ENCODE measurements at places on chromosomes 5 and 9. TPM values are rescaled to one million over a fixed set of nuclear protein-coding genes. Genes with fewer than 3 reads are reported as not detected.

GRCh38 chr5:33182986-33183385 lies 257.8 kb upstream of the TARS1 start:
- peaks cover 4% of the 10 kb centered on the region for H3K36me3 ChIP-seq
- H3K27me3 ChIP-seq: no peaks in the 10 kb centered on the region
- no peak for DNase-seq
- H3K4me3 ChIP-seq: no peak overlapping the region

DNA sequence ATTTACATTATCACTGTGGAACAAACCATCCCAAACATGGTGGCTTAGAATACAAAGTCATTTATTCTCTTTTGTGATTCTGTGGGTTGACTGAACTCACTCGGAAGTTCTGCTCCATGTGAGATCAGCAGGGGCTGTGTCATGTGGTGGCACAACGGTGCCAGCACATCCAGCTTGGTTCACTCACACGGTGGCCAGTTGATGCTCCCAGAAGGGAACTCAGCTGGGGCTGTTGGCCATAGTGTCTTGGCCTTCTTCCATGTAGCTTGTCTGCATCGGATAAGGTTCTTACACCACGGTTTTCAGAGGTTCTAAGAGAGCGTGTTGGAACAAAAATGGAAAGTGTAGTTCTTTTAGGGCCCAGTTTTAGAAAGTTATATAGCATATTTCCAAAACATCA lies 312.7 kb downstream of the DMRT2 start:
- no peak overlapping the region for H3K4me3 ChIP-seq
- DNase-seq: no peak
- H3K4me1 ChIP-seq: no peaks in the 10 kb centered on the region
- no peak overlapping the region for H3K27ac ChIP-seq
- no peaks in the 10 kb centered on the region for H3K27me3 ChIP-seq

The ASPN gene
- 376 TPM for total RNA-seq

DNA sequence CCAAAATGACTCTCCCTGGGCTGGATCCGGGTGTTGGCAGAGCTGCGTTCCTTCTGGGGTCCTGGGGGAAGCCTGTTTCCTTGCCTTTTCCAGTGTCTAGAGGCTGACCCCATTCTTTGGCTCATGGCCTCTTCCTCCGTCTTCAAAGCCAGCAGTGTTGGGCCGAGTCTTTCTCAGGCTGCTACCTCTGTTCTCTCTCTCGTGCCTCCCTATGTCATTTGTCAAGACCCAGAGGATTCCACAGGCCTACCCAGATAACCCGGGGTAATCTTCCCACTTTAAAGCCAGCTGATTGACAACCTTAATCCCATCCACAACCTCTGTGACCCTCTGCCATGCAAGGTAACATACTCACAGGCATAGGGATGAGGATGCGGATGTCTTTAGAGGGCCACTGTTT lies 55.0 kb upstream of the KCNMB1 start:
- H3K4me1 ChIP-seq: no peaks in the 10 kb centered on the region
- no peak overlapping the region for H3K4me3 ChIP-seq
- no peaks in the 10 kb centered on the region for H3K27me3 ChIP-seq
- DNase-seq: no peak
- H3K36me3 ChIP-seq: peaks cover 2% of the 10 kb centered on the region

DNA sequence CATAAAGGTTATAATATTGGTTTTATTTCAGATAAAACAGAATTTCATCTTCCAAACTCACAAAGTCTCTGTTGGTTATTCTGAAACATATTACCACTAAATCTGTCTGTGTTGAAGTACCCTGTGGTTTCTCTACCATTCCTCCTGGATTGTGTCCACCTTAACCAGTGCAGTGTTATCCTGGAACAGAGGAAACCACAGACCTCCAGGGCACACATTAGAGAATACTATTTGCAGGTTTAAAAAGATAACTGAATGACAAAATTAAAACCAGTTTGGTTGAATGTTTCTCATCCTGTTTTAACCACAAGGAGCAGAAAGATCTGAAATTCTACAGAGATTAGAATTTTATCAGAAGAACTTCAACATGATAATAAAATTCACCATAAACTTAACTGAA lies 251.8 kb downstream of the CWC27 start:
- peaks cover 3% of the 10 kb centered on the region for H3K36me3 ChIP-seq
- no peak for DNase-seq
- H3K4me3 ChIP-seq: no peak overlapping the region
- peaks cover 25% of the 10 kb centered on the region for H3K4me1 ChIP-seq
- no peak overlapping the region for H3K27ac ChIP-seq

GRCh38 chr9:35395076-35395705 lies 94.7 kb upstream of the RUSC2 start:
- no peak overlapping the region for H3K27ac ChIP-seq
- H3K36me3 ChIP-seq: peaks cover 43% of the 10 kb centered on the region
- H3K4me1 ChIP-seq: no peaks in the 10 kb centered on the region
- no peak for DNase-seq
- H3K4me3 ChIP-seq: no peak overlapping the region
- H3K27me3 ChIP-seq: no peaks in the 10 kb centered on the region

The LMX1B gene
- 0.17 TPM for total RNA-seq

DNA sequence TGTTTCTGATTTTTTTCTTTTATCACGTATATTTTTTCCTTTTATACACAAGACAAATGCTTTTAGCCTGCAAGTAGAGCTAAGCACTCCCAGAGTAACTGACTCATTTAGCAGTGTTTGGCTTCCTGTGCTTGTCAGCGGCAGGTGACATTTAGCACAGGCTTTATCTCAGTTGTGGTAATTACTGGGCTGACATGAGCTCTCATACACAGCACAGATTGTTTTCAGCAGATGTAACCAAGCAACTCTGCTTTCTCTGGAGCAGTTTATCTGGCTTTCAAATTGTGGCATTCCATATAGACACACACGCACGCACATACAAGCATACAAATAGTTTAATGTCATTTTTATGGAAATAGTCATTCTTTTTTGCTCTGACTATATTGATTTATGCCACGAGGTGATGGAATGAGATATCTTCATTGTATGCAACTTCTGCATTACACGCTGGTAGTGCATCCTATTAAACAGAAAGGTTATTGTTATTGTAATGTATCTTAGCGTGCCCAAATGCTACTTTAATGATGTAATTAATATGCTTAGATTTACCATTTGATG lies 379.0 kb upstream of the GRAMD2B start:
- H3K4me1 ChIP-seq: no peaks in the 10 kb centered on the region
- H3K27ac ChIP-seq: no peak overlapping the region

The IL13 gene
- total RNA-seq: not detected

The IL7R gene
- 0.50 TPM for total RNA-seq

The EIF4E1B gene
- not detected for total RNA-seq

GRCh38 chr5:128494516-128494915 lies 43.5 kb downstream of the FBN2 start:
- no peaks in the 10 kb centered on the region for H3K27me3 ChIP-seq
- peaks cover 63% of the 10 kb centered on the region for H3K4me1 ChIP-seq
- DNase-seq: no peak
- no peak overlapping the region for H3K27ac ChIP-seq
- H3K4me3 ChIP-seq: no peak overlapping the region
- H3K36me3 ChIP-seq: peaks cover 7% of the 10 kb centered on the region

DNA sequence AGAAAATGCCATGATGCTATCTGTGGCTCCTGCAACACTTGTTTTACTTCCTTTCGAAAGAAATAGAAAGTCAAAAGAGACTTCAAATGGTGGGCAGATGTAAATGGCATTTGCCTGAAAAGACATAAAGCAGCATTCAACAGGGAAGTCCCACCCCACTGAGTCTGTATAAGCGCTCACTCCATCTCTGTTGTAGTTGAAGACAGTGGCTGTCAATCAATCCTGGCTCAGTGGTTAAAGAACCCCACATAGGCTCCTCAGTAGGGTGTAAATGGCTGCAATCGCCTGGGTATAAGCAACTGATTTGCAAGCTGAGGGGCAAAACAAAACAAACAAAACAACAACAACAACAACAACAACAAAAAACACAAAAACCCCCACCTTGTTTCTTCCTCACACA lies 158.7 kb downstream of the EFNA5 start:
- no peak overlapping the region for H3K4me3 ChIP-seq
- no peak for DNase-seq
- no peak overlapping the region for H3K27ac ChIP-seq
- no peaks in the 10 kb centered on the region for H3K27me3 ChIP-seq
- H3K36me3 ChIP-seq: no peaks in the 10 kb centered on the region
- H3K4me1 ChIP-seq: peaks cover 20% of the 10 kb centered on the region

DNA sequence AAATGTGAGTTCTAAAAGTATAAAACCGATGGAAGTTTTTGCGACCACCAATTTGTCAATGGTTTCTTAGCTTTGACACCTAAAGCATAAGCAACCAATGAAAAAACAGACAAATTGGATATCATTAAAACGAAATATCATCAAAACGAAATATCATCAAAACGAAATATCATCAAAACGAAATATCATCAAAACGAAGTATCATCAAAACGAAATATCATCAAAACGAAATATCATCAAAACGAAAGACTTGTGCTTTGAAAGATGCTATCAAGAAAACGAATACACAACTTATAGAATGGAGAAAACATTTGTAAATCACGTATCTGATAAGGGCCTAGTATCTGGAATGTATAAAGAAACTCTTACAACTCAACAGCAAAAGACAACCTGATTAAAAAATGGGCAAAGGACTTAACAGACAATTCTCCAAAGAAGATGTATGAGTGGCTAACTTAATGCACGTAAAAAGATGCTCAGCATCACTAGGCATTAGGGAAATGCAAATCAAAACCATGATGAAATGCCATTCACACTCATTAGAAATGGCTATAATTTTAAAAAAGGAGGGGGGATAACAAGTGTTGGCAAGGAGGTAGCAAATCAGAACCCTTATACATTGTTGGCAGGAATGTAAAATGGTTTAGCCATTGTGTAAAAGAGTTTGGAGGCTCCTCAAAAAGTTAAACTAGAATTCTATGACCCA lies 29.4 kb upstream of the TBC1D9B start:
- no peak for DNase-seq
- H3K4me3 ChIP-seq: no peak overlapping the region
- H3K4me1 ChIP-seq: no peaks in the 10 kb centered on the region

The CA9 gene
- total RNA-seq: 3.6 TPM

The MOCS2 gene
- total RNA-seq: 34.1 TPM

The GPR150 gene
- total RNA-seq: 0.33 TPM

The FABP6 gene
- total RNA-seq: not detected

GRCh38 chr9:136228107-136228875 lies 17.3 kb downstream of the QSOX2 start:
- no peak overlapping the region for H3K4me3 ChIP-seq
- H3K36me3 ChIP-seq: peaks cover 4% of the 10 kb centered on the region
- no peak for DNase-seq
- H3K27me3 ChIP-seq: no peaks in the 10 kb centered on the region
- H3K4me1 ChIP-seq: peaks cover 10% of the 10 kb centered on the region
- peak overlapping the region; percentile 18 for H3K27ac ChIP-seq

DNA sequence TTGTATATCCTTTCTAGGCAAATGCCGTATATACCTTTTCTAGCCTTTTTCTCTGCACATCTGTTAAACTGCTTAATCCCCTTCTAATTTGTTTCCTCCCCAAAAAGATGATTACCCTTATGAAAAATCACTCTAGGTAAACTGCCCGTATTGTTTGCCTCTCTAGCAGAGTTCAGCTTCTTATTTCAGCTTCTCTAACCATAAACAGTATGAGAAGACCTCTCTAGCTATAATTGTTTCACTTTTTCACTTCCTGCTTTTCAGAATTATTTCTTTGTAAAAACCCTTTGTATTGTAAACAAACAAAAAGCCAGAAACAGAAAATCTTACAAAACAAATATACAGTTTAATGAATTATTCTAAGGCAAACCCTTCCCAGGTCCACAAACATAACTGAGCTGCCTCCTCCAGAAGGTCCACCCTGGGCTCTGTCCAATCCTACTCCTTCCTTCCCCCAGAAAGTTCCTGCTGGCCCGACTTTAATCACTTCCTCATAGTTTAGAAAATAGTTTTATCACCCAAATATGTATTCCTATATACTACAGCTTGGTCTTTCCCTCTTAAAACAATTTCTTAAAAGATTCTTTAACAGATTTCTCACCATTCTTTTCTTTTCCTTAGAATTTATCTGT lies 158.1 kb downstream of the FGF1 start:
- H3K4me3 ChIP-seq: no peak overlapping the region
- H3K4me1 ChIP-seq: peaks cover 14% of the 10 kb centered on the region
- H3K36me3 ChIP-seq: peaks cover 1% of the 10 kb centered on the region
- no peaks in the 10 kb centered on the region for H3K27me3 ChIP-seq
- no peak for DNase-seq
- H3K27ac ChIP-seq: no peak overlapping the region

GRCh38 chr5:104186100-104186499 lies 623.5 kb upstream of the NUDT12 start:
- H3K27ac ChIP-seq: no peak overlapping the region
- H3K36me3 ChIP-seq: no peaks in the 10 kb centered on the region

The TRIP13 gene
- total RNA-seq: 6.4 TPM

GRCh38 chr9:76609285-76610010 lies 150.5 kb downstream of the GCNT1 start:
- no peak overlapping the region for H3K4me3 ChIP-seq
- H3K27ac ChIP-seq: no peak overlapping the region
- DNase-seq: no peak
- H3K27me3 ChIP-seq: no peaks in the 10 kb centered on the region

- no peak overlapping the region for H3K4me3 ChIP-seq
- H3K27me3 ChIP-seq: peaks cover 4% of the 10 kb centered on the region
- no peak overlapping the region for H3K27ac ChIP-seq
- H3K36me3 ChIP-seq: peaks cover 2% of the 10 kb centered on the region
- DNase-seq: no peak
These were observed 156.1 kb downstream of the NXNL2 start for GRCh38 chr9:88691091-88691490.

All from chondrocyte (in vitro differentiated cells).